Erythroblast (primary cell): ENCODE measurements at places on chromosomes 6 and 20.
A peak's percentile ranks its signal among the peaks of the same experiment; 100 is the strongest.

DNA sequence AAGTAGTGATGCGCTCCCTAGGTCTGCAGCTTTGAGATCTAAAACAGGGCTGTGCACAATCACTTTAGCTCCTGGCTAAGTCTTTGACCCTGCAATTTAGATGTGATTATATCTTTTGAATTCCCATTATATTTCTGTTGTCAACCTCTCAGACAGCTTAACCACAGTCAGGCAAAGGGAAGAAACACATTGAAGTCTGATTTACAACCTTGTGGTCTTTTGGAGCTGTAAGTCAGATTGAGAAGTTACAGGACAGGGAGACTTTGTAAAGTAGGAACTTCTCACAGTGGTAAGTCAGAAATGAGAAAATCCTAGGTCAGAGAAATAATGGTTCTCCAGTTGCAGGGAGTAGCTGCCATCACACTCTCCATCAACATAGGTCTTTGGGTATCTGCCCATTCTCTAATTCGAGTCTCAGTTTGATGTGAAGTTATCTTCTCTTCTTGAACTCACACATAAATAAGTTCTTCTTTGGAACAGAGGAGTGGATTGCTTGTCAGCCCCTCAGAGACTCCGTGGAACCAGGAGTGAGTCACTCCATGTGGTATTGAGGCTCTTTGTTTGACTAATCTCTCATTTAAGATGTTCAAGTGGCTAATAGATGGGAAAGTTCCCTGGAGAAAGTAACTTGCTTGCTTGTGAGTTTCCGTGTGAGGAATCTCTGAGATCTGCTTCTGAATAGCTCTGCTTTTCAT is 35.0 kb upstream of the SGK1 start:
- no peak for DNase-seq

DNA sequence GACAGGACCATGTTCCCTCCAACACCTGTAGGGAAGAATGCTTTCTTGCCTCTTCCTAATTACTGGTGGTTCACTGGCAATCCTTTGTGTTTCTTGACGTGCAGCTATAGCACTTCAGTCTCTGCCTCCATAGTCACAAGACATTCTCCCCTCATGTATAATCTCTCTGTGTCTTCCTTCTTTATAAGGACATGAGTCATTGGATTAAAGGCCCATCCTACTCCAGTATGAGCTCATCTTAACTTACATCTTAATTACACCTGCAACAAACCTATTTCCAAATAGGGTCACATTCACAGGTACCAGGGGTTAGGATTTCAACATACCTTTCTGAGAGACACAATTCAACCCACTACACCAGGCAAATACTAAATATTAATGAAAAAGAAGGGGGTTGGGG is 213.6 kb downstream of the RNGTT start:
- DNase-seq: no peak

GRCh38 chr6:122709922-122710512 is 69.5 kb upstream of the FABP7 start:
- DNase-seq: no peak

- no peak for DNase-seq
These were observed 2.4 kb downstream of the KIF13A start for GRCh38 chr6:17984812-17985670.

- DNase-seq: no peak
These were observed 36.9 kb downstream of the CCN2 start for GRCh38 chr6:131914234-131914633.

- no peak for DNase-seq
These were observed 27.1 kb downstream of the ULBP1 start for GRCh38 chr6:149990661-149991471.

GRCh38 chr6:43836507-43837240 is 66.7 kb downstream of the VEGFA start:
- peak; percentile 49 for DNase-seq

DNA sequence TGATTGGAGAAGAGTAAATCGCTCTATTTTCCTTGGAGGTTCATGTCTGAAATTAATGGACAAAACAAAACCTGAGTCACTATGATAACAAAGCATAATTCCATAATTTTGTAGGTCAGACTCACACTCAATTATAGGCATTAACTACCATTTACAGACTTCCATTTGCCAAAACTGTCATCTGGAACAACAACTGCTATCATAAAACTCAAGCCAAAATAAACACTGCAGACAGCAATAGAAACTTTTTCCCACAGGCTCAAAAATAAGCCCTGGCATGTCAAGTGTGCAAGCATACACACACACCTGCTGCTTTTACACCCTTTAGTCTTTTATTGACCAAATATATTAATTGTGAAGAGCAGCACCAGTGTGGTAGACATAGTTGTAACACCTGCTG is 7.1 kb downstream of the MRPS10 start:
- no peak for DNase-seq

- no peak for DNase-seq
These were observed 324.2 kb downstream of the UBE3D start for GRCh38 chr6:82741325-82741995.

GRCh38 chr6:43092635-43093034 is 16.5 kb downstream of the PTK7 start:
- DNase-seq: no peak

GRCh38 chr6:41634657-41635056 is 3.6 kb upstream of the MDFI start:
- DNase-seq: no peak

- no peak for DNase-seq
These were observed 86.3 kb upstream of the CARMIL1 start for GRCh38 chr6:25192590-25193459.

DNA sequence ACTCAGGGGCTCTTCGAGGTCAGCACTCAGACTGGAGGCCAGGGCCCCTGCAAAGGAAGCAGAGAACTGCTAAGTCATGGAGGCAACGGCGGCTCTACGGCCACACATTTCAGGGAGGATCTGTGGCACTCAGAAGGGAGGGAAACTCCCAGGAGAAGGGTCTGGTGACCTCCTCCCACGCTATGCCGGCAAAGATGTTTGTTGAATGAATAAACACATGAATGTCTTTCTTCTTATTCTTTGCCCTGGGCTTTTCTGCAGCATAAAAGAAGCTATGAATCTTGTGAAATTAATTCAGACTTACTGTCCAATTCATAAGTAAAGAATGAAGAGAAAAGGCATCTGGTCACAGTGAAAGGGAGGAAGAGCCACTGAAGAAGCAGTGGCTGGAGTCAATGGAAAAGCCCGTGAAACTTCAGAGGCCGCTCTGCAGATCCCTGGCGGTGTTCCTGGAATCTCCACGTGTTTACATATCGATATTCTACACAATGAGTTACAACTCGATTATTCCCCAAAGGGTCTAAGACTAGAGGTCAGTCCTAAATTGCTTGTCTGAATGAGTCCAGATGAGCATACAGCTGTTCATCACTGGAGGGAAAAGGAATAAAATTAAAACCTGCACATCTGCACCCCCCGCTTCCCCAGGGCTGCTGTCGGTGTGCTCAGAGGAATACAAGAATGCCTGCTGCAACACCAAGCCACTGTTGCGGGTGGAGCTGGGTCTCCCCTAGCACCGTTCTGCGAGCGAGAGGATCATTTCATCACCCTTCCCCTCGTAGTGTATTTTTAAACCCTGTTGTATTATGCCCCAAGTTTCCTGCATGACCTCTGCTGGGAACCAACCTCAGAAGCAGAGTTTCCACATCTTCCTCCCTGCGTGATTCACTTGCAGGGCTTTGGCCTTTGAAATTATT is 25.6 kb downstream of the INSM1 start:
- no peak for DNase-seq

DNA sequence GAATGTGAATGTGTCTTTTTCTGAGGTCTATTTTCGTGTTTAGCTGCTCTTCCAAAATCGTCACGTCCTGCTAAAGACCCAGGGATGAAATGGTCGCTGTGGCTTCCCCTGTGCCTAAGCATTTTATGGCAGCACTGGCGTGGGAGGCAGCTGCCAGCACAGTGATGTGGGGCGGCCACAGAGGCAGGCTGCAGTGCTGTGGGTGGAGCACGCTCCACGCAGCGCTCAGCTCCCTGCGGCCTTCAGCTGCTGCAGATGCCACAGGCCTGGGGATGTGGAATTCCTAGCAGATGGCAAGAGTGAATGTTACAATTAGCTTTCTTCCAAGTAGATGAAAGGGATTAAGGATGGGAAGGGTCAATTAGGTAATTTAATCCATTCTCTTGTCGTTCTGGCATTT is 242.6 kb downstream of the SMOC2 start:
- no peak for DNase-seq

DNA sequence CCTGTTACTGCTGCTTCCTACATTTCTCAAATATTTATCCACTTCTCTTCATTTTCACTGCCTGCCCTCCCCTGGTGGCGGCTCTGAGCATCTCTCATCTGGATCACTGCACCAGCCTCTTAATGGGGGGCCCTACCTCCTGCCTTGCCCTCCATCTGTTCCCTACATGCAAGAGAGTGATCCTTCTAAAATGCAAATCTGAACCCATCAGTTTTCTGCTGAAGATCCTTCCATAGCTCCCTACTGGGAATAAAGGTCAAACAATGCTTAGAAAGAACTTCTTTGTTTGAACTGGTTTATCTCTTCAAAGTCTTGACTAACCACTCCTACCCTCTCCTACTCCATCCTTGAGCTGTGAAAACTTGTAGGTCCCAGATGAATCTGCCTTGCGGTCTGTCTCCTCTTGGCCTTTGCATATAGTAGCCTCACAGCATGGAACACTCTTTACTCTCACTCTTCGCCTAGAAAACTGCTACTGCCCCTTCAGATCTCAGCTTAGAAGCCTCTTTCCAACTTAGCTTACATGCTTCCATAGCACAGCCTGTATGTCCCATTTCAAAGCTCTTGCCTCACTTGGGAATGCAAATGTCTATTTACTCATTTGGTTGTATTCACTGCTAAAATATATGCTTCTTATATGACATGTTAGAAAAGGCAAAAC is 119.3 kb downstream of the QRSL1 start:
- no peak for DNase-seq

GRCh38 chr6:134814076-134814695 is 135.7 kb downstream of the ALDH8A1 start:
- no peak for DNase-seq

GRCh38 chr6:11810039-11810541 is 31.5 kb upstream of the ADTRP start:
- peak; percentile 52 for DNase-seq

DNA sequence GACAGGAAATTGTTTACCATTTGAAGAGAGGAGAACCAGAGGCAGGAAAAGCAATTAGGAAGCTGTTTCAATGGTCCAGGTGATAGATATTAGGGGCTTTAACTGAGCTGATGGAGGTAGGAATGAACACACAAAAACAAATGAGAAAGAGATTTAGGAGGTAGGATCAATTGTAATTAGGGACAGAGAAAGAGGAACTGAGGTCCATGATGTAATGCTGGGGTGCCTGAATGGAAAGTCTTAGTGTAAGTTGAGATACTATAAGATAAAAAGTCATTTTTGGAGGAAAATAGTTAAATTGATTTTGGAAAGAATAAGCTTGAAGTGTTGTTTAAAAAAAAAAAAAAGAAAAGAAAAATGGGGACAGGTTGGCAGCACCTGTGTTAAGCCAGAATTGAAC is 58.5 kb upstream of the B3GAT2 start:
- DNase-seq: no peak

- DNase-seq: no peak
These were observed 48.6 kb upstream of the LGSN start for GRCh38 chr6:63368347-63368746.

DNA sequence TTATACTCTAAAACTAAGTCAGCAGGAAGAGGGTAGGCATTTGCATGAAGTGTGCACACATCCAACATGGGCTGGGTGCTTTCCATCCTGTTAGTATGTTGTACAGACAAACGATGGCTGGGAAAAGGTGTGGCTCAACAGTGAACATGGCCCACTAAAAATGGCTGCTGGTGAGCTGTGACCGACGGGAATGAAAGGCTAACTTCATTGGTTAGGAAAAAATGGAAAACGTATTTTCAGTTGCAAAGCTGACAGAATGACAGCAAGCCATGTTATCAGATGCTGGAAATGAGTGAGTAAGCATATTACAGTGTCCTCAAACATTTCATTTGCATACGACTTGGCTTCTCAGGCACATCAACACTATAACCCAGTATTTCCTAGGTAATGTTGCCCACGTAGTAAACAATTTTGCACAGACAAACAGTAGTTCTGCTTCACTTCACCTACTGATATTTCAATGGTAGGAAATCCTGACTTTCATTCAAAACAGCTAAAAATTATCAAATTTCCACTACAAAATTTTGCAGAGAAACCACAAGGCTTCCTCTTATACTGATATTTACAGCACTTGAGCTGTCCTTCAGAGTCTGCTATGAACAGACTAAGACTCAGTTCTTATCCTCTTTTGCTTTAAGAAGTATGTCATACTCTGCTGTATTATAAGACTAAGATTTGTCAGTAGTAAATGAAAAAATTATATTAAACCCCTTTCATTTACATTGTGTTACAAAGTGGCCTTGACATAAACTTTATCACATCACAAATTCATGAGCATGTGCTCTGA is 98.9 kb downstream of the IRF4 start:
- DNase-seq: peak; percentile 28

DNA sequence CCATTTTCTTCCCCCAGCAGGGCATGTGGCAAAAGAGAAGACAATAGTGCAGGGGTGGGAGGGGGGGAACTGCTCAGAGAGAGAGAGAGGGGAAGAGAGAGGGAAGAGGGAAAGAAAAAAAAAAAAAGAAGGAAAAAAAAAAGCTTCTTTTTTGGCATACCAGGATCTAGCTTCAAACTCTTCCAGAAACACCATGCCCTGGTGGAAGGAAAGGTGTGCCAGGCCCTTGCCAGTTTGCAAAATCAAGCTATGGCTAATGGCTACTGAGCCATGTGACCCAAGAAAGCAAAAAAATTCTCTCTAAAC is 326 bp downstream of the ZMYND8 start:
- DNase-seq: no peak

DNA sequence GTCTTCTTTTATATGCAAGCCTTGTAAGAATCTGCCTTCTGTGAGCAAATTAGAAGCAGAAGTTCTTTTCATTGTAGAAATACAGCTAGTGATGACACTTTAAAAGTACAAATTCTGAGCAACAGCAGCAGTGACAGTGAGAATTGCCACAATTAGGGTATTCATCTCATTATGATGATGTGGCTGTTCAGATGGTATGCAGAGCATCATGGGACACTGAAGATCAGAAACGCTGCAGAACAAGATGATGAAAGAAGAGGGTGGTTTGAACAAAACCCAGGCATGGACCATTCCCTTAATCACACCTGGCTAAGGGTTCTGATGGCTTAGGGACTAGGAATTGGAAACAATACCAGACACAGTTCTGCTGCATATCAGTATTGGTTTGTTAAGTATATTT is 312.7 kb upstream of the TBX18 start:
- DNase-seq: no peak

DNA sequence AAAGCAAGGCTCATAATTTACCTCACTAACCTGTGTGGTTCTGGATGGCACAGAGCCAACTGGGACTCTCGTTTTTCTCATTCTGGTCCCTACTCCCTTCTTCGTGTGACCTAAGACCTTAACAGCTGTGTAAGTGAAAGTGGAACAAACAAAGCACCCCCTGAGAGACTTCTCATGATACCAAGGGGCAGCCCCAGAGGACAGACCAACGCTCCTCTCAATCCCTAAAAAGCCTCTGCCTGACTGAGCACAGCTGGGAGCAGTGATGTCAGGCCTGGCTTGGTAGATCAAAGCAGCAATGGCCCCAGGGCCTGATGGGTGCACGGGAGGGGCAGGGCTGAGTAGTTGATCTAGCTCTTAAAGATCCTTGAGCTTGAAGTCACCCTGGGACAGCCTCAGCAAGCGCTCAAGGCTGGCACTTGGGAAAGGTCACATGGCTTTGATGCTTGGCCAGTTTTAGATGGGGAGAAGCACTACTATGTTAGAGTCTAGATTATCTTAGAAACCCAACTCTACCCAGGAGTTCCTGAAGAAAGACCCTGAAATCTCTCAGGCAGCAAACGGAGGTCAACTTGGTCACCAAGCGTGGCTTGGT is 16.2 kb upstream of the TGM2 start:
- DNase-seq: no peak

- DNase-seq: no peak
These were observed 20.5 kb downstream of the ID4 start for GRCh38 chr6:19857703-19858102.
